ENCODE measurements at places on chromosomes 16 and 17.

DNA sequence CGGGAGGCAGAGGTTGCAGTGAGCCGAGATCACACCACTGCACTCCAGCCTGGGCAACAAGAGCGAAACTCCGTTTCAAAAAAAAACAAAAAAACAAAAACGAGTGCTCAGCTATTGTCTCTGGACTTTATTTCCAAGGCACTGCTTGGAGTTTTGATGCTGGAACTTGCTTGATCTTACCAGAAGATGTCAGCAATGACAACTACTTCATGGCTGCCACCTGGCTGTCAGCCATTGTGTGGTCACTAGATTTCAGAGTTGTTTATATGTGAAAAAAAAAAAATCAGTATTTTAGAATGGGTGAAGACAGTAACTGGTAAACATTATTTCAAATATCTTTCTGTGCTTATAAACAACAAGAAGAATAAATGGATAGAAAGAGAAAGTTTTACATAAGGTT, 26.3 kb upstream of the OR4D1 start:
- DNase-seq = peak; percentile 4

- DNase-seq = no peak
These were observed 20.0 kb downstream of the MED13 start for GRCh38 chr17:62045109-62045508.

DNA sequence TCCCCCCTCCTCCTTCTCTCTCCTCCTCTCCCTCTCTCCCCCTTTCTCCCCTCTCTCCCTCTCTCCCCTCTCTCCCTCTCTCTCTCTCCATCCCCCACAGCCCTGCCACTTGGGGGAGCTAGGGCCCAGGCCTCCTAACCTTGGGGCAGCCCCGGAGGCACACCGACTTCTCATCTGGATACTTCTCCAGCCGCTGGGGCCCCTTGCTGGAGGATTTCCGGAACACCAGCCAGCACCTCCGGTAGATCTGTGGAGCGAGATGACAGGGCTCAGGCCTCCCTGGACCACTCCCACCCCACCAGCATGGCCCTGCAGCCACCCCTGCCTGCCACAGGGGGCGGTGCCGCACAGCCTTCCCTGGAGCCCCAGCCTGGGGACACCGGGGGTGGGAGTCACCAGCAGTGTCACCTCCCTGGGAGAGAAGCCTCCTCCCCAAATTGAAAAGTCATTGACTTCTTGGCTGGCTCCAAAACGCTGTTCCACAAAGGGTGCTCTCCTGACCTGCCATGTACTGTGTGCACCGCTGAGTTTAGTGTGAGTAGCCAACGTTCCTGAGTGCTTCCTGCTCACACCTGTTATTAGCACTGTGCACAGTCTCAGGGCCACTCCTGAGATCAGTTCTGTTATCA, 10.5 kb downstream of the DOK4 start:
- DNase-seq = peak; percentile 43

GRCh38 chr17:31570951-31571892, 179.7 kb downstream of the RAB11FIP4 start:
- no peak for DNase-seq

DNA sequence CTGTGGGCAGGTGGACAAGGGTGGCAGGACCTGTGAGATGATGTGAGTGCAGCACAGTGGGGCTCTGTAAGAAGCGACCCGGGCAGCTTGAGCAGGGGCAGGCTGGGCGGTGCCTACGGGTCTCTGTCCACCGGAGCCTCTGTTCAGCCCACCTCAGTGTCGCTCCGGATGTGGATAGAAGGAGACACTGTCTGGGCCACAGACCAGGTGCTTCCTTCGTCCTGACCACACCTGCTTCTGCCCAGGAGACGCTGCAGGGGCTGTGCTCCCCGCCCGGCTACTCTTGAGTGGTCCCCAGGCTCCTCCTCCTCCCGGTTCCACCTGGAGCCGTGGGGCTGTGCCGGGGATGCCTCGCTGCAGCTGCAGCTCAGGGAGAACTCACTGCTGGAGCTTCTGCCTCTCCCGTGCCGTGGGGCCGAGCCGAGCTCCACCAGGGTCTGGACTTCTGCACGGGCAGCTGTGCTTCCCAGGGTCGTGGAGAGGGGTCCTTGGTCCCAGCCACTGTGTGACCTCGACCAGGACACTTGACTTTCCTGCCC, 21.5 kb downstream of the METRNL start:
- no peak for DNase-seq

DNA sequence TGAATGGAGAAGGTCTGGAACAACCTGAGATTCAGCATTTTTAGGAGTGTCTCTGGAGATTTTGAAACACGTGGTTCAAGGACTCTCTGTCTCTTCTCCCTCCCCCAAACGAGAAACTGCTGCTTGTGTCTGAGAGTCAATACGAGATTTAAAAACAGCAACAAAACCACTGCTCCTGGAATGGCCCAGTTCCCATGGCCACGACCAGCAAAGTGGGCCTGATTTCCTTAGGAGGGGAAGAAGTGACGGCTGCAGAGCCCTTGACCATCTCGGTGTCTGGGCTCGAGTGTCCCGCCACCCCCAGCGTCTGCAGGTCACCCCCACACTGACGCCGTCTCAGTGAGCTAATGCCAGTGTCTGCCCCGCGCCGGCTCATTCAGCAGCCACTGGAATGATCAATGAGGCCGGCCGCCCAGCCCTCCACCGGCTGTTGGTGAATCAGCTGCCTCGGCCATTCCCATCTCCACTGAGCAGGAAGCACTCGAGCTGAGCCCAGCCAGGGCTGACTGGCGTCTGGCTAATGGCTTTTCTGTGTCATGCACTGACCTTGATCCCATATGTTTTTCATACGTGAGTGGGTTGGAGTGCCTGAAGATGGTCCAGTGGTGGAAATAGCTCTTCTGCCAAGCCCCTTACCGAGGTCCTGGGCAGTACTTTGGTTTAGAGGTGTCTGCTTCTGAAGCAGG, 151.8 kb downstream of the PITPNC1 start:
- no peak for DNase-seq

- no peak for DNase-seq
These were observed 826 bp downstream of the UNC119 start for GRCh38 chr17:28551421-28552175.

DNA sequence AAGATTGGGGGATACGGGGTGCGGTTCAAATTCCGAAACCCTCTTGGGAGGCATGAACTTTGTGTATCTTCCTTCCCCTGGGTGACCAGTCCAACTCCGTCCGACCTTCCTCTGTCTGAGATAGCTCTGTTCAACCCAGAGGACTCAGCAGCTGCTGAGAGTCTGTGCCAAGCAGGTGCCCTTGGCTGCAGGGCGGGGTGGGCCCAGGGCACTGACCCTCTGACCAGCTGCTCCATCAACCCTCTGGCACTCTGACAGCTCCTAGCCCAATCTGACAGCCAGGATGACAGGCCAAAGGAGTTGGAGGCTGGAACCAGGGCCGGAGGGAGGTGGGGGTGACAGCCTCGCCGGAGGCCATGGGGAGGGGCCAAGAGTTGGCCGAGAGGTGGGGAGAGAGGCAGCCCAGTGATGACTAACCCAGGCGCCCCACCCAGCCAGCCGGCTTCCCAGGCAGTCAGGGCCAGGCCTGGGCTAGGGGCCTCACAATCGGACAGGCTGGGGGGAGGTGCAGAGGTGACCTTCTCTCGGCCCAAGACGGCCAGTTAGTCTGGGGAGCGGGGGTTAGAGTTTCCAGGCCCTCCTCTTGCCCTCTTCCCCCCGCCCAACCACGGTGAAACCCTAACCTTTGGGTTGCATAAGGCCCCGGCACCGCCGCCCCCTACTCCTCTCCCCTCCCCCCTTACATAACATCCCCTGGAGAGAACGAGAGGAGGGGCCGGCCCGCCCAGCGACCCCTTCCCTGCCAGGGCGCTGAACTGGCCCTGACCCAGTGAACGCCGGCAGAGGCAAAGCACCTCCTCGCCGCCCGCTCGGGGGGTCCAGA, 5.0 kb upstream of the TLCD2 start:
- DNase-seq = no peak

DNA sequence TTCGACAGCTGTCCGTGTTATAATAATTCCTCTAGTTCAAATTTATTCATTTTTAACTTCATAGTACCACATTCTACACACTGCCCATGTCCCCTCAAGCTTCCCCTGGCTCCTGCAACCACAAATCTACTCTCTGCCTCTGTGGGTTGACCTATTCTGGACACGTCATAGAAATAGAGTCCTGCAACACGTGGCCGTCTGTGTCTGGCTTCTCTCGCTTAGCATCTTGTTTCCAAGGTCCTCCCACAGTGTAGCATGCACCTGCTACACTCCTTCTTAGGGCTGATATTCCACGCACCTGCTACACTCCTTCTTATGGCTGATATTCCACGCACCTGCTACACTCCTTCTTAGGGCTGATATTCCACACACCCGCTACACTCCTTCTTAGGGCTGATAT, 16.5 kb downstream of the SCGB1C2 start:
- no peak for DNase-seq

DNA sequence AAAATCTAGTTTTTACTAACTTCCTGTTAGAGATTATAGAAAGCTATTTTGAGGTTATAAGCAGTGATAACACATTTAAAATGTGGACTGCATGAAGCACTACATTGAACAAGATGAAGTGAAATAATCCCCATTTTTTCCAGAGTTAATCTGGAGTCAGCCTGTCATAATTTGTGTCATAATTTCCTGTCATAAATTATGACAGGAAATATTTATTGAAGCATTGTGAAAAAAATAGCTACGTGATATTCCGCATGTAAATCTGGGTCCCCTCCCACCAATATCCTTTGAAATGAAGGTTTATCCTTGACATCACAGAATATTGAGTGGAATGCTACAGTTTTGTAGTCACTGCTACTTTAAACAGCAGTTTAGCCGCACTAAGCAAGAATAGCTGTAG, 40.1 kb downstream of the OMG start:
- DNase-seq = no peak

DNA sequence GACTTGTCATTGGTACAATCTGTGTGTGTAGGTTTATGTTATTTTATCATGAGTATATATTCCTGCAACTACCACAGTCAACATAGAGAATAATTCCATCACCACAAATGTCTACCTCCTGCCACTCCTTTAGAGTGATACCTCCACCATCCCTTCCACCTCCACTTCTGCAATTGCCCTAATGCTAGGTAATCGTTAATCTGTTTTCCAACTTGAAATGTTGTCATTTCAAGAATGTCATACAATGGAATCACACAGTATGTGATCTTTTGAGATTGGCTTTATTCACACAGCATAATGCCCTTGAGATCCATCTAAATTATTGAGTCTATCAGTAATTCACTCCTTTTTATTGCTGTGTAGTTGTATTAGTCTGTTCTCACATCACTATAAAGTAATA, 414.8 kb upstream of the C16orf82 start:
- no peak for DNase-seq

DNA sequence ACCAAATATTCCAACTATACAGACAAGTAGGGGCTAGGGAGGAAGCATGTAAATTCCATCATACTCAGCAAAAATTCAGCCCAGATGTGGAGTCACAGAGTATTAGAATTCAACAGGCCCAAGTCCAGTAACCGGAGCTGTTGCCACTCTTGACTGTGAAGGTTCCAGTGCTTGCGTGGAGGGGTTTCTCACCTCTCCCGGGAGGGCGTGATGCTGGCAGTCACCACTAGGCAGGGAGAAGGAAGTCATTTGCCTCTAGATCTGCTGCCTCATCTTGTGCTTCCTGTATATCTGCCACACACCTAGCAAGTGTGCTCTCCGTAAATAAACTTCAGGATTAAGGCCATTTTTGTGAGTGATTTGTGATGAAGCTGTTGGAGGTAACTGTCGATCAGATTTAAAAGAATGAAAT, 1.0 kb upstream of the CKLF start:
- no peak for DNase-seq

GRCh38 chr16:12098429-12099310, 122.1 kb downstream of the SNX29 start:
- no peak for DNase-seq

GRCh38 chr17:78925662-78926555, 722 bp upstream of the TIMP2 start:
- DNase-seq = no peak

DNA sequence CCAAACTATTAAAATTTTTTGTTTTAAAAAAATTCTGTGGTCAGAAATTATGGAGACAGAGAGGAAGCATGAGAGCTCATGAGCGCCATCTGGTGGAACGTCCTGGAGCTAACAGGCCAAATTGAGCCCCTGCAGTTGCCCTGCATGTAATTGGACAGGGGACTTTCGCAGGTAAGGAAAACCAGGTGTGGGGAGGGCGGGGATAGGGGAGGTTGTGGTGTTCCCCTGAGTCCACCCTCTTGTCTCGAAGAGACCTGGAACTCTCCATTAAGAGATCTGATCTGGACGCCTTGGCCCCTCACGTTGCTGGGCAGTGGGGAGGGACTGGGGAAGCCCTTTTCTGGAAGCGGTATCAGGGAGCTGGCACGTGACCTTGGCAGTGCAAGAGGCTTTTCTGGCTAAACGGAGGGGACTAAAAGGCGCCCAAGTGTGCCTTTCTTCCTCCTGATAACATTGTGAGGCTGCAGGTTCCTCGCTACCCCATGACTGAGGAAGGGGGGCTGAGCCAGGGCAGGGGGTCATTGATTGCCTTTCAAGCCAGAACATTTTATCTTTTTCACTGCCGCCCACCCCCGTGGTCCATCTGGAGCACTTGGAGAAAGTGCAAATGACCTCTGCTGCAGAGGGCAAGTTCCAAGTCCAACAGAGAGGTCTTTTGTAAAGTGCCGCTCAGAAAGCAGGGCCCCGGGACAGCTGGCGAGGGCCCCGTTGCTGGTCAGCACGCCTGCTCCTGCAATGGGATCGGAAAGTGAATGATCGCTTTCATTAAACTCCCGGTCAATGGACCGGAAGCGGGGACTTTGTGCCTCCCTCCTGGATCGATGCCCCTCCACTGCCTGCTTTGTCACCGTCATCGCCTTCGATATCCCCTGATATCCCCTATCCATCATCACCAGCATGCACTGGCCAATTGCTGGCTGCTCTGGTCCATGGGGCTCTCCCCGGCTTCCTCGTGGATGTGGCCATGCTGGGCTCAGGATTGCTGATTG, 18.4 kb downstream of the PDILT start:
- DNase-seq = peak; percentile 21

DNA sequence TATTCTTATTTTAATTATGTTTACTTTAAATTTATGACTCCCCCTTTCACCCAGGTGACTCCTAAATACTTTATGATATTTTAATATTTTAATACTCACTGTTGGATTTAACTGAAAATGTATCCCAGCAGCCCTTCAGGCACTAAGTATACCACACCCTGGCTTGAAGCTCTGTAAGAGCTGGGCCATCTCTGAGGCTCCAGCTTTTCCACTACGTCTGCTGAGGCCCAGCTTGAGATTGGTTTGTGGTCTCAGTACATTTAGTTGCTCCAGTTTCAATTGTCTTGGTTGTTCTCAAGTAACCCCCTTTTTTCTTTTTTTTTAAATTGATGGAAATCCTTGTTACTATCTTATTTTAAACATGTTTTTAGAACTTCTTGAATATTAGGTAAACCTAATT, 27.0 kb upstream of the CAPNS2 start:
- no peak for DNase-seq
